ENCODE measurements at places on chromosomes 1 and 21.

GRCh38 chr1:72485801-72486200 lies 203.5 kb upstream of the NEGR1 start:
- DNase-seq, result no peak

DNA sequence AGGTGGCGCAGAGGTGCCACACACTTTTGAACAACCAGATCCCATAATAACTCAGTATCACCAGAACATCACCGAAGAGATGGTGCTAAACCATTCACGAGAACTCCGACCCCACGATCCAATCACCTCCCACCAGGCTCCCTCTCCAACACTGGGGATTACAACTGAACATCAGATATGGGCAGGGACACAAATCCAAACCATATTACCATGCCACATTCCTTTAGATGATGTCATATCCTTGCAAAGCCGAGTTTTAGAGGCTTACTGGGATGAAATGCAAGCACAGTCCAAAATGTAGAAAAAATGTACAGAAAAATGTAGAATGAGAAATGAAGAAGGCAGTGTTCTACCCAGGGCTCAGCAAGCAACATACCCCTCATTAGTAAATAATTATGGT lies 64.7 kb downstream of the SGIP1 start:
- DNase-seq, result no peak

DNA sequence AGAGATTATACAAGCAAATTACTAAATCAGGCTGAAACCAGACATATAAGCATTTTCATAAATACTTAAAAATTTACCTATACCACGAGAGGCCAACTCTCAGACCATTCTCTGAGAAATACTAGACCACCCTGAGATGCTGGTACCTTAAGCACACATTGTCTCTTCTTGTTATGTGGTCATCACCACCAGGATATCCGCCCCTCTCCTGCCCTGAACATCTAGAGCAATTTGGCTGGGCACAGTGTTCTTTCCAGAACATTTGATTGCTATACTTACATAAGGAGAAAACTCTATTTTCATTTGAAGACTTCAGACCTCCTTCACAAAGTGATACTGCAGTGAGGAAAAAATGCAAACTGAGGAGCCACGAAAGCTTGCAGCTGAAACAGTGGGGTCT lies 36.2 kb upstream of the DUSP10 start:
- DNase-seq, result no peak

GRCh38 chr1:34977858-34978257 lies 7.3 kb downstream of the TMEM35B start:
- DNase-seq, result no peak

DNA sequence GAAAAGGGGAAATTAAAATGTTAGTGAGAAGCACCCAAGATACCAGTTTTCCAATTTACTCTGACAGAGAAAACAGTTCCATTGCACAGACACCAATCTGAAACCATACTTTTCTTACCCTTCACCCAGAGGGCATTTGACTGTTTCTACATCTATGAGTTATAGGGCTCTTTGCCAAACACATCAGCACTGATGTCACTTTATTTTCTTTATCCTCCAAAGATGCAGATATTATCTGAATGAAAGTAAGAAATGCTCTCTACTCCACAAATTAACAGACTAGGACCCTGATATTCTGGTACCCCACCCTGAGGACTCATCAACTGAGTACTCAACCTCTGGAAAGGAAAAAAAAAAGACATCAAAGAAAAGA lies 24.2 kb upstream of the PEX19 start:
- DNase-seq, result no peak

GRCh38 chr1:51189421-51190073 lies 46.5 kb upstream of the RNF11 start:
- DNase-seq, result peak; percentile 29

DNA sequence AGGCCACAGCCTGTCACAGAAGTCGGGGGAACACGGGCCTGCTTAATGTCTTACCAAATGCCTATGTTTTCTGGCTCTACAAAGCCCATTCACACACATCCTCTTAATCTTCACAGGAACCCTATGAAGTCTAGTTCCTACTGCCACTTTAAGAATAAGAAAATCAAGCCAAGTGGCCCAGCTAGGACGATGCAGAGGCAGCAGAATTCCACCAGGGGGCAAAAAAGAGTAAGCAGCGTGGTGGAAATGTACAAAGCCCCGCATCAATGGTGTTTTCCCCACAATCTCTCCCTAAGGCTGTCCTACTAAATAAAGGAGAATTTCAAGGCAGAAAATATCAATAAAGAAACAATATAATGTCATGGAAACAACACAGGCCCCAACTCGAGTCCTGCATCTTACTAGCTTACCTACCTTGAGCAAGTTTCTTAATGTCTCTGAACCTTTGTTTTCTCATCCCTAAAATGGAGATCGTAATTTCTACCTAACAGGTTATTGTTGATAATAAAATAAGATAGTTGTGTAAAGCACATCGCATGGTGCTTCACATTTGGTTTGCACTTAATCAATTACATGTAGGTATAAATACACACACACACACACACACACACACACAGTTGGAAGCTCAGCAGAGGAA lies 21.4 kb downstream of the SEC16B start:
- DNase-seq, result no peak

DNA sequence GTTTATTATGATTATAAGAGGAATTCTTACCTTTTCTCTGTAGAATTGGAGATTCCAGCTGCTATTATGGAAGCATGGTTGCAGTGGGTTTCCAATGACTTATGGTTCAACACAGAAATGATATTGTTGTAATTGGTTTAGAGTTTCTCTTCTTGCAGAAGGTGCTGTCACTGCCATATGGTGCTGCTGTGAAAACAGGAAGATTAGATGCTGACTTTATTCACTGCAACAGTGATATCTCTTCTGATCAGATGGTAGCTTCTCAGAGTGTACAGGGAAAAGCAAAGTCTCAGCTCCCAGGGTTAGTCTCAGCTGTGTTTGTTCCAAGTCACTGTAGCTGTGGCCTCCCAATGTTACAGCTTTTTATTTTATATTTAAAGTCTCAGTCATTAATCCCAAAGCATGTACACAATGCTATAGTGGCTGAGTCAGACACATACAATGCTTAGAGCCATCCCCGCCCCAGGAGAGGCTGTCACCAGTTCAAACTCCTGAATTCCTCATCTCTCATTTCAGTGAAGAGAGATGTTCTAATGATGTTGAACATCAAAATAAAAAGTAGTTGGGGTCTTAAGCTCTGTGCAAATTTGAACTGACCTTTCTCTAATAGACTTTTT lies 42.7 kb upstream of the RGS2 start:
- DNase-seq, result no peak

- DNase-seq, result peak; percentile 65
Observed at GRCh38 chr1:31937300-31938183, 626 bp downstream of the PTP4A2 start.

DNA sequence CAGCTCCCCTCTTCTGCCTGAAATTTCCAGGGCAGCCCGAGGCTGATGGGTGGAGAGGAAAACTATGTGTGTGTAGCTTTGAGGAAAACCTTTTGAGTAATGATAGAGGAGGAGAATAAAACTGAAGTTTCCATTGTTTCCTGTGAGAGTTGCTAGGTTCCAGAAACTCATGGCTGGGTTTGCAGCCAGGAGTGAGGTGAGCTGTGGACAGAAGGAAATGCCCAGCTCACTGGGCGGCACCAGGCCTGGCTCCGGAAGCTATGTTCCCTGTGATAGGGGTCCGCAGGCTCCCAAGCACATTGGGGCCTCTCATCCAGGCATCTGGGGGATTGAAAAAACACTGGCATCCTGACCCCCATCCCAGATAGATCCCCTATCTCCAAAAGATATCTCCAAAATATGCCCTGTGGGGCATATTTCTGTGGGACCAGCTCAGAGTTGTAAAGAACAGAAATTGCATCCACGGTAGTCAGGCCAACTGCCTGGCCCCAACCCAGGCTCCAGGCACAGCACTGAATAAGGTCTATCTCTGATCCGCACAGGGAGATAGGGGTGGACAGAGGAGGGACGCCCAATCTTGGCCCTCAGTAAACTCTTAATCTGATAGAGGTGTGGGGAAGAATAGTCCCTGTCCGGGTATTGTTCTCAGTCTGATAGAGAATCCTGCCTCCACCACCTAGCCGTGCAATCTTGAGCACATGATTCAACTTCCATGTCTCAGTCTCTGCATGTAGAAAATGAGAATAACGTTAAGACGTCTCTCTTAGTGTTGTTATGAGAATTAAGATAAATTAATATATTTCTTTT lies 1.8 kb upstream of the HSPG2 start:
- no peak for DNase-seq

DNA sequence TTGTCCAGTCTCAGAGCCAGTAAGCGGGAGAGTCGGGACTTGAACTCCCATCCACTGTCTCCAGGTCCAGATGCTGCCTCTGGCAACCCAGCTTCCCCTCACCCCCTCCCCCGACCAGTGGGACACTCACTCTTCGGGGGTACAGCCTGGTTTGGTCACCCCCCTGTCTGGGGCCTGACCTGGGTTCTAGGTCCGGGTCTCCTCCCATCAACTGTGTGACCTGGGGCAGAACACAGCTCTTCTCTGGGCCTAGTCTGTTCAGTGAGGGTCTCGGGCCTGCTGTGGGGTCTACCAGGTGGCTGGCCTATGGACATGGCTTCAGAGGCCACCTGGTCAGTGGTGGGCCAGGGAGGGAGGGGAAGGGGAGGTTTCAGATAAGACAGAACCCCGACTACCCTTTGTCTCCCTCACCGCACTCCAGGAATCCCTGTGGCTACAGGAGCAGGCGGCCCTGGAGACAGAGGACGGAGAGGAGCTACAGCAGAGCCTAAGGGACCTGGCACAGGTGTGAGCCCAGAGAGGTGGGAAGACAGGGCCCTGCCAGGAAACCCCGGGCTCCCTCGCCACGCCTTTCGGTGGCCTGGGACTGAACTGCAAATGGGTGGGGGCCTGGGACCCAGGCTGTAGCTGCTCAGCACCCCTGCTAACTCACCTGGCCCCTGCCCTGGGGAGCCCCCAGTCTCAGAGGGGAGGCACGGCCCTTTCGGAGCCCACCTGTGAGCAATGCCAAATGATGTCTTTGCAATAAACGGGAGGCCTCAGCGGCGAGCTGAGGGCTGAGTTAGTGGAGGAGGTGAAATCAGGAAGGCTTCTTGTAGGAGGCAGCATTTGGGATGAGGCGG lies 4.1 kb upstream of the NBPF3 start:
- DNase-seq, result no peak

- no peak for DNase-seq
Observed at GRCh38 chr1:46735708-46736324, 16.9 kb upstream of the EFCAB14 start.

- no peak for DNase-seq
Observed at GRCh38 chr1:178354816-178355215, 141.9 kb downstream of the CLEC20A start.

GRCh38 chr1:214427871-214428277 lies 123.5 kb downstream of the PTPN14 start:
- peak; percentile 66 for DNase-seq

DNA sequence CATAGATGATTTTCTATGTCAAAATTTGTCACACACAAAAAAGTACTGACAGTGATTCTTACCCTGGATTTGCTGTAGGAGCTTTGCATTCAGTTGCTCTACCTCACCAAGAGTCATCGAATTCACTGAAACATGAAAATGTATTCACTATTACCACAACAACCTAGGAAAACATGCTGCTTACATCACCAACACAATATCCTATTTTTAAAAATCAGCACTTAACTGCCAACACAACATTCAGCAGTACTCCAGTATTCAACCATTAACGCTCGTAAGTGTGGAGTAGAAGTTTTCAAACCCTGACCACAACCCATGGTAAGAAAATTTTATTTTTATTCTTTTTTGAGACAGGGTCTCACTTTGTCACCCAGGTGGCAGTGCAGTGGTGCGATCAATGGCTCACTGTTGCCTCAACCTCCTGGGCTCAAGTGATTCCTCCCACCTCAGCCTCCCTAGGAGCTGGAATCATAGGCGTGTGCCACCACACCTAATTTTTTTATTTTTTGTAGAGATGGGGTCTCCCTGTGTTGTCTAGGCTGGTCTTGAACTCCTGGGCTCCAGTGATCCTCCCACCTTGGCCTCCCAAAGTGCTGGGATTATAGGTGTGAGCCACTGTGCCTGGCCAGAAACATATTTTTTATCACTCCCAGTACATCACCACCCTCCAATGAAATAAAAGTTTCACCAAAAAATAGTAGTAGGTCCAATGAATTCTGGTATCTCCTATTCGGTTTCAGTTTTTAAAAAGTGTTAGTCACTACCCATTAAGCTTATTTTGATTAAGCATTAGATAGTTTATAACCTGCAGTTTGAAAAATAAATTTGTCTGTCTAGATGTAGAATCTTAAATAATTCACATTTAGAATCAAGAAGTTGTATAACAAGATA lies 23.8 kb downstream of the C21orf91 start:
- DNase-seq, result no peak

- no peak for DNase-seq
Observed at GRCh38 chr1:59413327-59413720, 116.4 kb downstream of the FGGY start.

- DNase-seq, result peak; percentile 20
Observed at GRCh38 chr1:212225416-212225815, 59.8 kb upstream of the PPP2R5A start.

DNA sequence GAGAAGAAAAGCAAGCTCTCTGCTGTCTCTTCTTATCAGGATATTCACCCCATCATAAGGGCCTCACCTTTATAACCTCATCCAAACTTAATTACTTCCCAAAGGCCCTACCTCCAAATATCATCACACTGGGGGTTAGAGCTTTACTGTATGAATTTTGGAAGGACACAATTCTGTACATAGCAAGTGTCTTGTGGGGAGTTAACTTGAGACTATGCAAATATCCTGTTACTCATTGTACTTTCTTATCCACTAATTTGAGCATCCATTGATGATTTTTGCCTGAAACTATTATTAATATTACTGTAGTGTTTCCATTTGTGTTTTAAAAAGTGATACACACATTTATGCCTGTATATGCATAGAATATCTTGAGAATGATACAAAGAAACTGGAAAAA lies 129.1 kb upstream of the IVNS1ABP start:
- DNase-seq, result no peak

DNA sequence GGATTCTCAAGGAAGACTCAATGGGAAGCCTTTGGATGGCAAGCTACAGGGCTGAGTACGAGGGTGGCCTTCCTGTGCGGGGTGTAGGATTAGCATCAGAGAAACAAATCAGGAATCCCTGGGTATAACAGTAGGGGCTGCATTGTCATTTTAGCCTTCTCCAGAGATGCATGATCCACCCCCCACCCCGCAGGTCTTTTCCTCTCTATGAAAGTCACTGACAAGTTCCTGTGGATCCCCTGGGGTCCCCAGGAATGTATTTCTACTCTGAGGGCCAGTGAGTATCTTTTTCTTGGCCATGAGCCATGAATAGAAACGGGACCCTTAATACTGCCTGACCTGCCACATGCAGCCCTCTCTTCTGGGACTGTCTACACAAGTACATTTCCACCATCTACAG lies 473.0 kb upstream of the VAMP3 start:
- DNase-seq, result no peak

DNA sequence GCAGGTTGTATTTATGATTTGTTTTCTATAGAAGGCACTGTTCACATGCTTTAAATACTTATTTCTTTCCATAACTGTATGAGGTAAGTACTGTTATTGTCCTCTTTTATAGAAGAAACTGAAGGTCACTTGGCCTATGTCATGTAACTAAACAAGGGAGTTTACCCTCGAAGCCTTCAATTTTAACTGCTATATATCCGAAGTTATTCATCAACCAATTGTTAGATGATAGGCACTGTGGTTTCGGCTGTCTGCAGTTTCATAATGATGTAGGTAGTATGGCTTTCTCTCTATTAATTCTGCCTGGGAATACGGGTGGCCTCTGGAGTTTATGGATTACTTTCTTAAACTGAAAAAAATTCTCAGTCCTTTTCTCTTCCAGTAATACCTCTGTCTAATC lies 413.3 kb upstream of the ADGRL2 start:
- no peak for DNase-seq

GRCh38 chr1:226994586-226995364 lies 54.7 kb downstream of the COQ8A start:
- no peak for DNase-seq

GRCh38 chr1:203156280-203156679 lies 19.3 kb downstream of the MYBPH start:
- DNase-seq, result no peak

All from T-cell (primary cell).